ENCODE measurements at places on chromosomes 12 and 14.

- no peak for DNase-seq
Observed at GRCh38 chr12:236445-236844, 22.5 kb upstream of the SLC6A12 start.

DNA sequence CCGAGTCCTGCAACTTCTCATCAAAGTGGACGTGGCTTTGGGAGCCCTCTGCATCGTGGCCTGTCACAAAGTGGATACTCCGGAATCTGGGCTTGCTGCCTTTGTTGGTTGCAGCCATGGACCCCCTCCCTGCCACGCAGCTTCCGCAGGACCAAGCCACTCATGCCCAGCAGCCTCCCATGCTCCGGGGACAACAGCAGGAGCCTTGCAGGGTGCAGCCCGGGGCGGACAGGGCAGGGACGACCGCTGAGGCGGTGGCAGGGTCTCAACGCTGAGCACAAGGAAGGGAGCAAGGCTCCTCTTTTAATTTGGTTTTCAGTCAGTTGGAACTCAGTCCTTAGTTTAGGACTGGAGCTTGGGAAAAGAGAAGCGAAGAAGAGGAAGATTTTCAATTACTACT is 12.1 kb upstream of the ADCY6 start:
- no peak for DNase-seq

DNA sequence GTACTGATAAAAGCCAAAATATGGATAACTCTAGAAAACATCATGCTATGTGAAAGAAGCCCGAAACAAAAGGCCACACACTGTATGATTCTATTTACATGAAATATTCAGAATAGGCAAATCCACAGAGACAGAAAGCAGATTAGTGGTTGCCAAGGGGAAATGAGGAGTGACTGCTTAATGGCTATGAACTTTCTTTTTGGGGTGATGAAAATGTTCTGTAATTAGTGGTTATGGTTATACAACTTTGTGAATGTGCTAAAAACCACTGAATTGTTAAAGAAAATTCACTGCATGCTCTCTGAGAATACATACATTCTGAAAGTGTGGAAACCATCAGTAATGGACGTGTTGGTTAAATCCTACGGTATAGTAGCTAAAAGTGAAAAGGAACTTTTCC is 39.9 kb upstream of the STON2 start:
- DNase-seq = no peak

GRCh38 chr12:92257261-92257660 is 111.6 kb upstream of the BTG1 start:
- DNase-seq = no peak

DNA sequence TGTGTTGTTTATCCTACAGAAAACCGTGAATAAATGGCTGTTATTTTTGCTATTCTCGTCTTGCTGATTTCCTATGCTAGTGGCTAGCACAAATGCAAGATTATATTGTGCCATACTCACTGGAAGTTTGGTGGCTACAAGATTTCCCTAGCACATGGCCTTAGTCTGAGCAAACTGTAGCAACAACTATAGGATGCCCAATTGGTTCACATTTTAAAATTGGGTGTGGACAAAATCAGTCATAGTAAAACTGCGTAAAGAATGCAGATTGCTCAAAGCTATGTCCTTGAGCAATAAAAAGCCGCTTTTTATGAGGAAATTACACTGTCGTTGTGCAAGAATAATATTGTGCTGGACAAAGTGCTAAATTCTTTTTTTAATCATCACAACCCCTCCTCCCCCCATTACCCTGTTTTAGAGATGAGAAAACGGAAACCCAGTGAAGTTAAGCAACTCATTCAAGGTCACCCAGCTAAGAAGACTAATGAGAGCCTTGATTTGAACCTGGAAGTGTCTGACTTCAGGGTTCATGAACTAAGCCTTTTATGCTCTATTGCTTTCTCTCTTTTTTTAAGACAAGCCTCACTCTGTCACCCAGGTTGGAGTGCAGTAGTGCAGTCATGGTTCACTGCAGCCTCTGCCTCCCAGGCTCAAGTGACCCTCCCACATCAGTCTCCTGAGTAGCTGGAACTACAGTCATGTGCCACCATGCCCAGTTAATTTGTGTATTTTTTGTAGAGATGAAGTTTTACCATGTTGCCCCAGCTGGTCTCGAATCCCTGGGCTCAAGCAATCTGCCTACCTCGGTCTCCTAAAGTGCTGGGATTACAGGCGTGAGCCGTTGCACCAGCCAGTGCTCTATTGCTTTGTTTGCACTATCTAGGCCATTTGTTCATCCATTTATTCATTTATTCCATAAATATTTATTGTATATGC is 73.6 kb downstream of the SRGAP1 start:
- DNase-seq = peak; percentile 95

GRCh38 chr12:27309995-27310315 is 22.7 kb upstream of the BMAL2 start:
- DNase-seq = no peak

GRCh38 chr12:65836419-65837197 is 12.3 kb downstream of the HMGA2 start:
- DNase-seq = no peak

Data from suppressor macrophage treated with lipopolysaccharide for 1 hour (primary cell).